ENCODE measurements at places on chromosomes 3 and 15.

- H3K4me1 ChIP-seq, result no peaks in the 10 kb centered on the region
- H3K36me3 ChIP-seq, result no peaks in the 10 kb centered on the region
- no peak for DNase-seq
- H3K27me3 ChIP-seq, result no peaks in the 10 kb centered on the region
- H3K4me3 ChIP-seq, result no peak overlapping the region
These were observed 28.7 kb upstream of the CD47 start for GRCh38 chr3:108119398-108120104.

- H3K4me3 ChIP-seq, result no peak overlapping the region
- H3K27me3 ChIP-seq, result no peaks in the 10 kb centered on the region
- no peaks in the 10 kb centered on the region for H3K4me1 ChIP-seq
- peaks cover 33% of the 10 kb centered on the region for H3K36me3 ChIP-seq
These were observed 61.8 kb downstream of the SETD2 start for GRCh38 chr3:47102081-47102600.

- no peaks in the 10 kb centered on the region for H3K4me1 ChIP-seq
- no peak overlapping the region for H3K27ac ChIP-seq
- no peaks in the 10 kb centered on the region for H3K36me3 ChIP-seq
- H3K4me3 ChIP-seq, result no peak overlapping the region
- no peak for DNase-seq
These were observed 50.6 kb upstream of the SLC7A14 start for GRCh38 chr3:170636400-170636973.

- H3K27me3 ChIP-seq, result no peaks in the 10 kb centered on the region
- no peaks in the 10 kb centered on the region for H3K36me3 ChIP-seq
- H3K4me3 ChIP-seq, result no peak overlapping the region
- no peaks in the 10 kb centered on the region for H3K4me1 ChIP-seq
- DNase-seq, result no peak
These were observed 152.5 kb upstream of the PEX5L start for GRCh38 chr3:180189310-180189648.

GRCh38 chr15:37777006-37777405 lies 157.4 kb upstream of the TMCO5A start:
- no peak for DNase-seq
- H3K4me1 ChIP-seq, result no peaks in the 10 kb centered on the region
- H3K4me3 ChIP-seq, result no peak overlapping the region
- H3K27ac ChIP-seq, result no peak overlapping the region
- H3K27me3 ChIP-seq, result no peaks in the 10 kb centered on the region

DNA sequence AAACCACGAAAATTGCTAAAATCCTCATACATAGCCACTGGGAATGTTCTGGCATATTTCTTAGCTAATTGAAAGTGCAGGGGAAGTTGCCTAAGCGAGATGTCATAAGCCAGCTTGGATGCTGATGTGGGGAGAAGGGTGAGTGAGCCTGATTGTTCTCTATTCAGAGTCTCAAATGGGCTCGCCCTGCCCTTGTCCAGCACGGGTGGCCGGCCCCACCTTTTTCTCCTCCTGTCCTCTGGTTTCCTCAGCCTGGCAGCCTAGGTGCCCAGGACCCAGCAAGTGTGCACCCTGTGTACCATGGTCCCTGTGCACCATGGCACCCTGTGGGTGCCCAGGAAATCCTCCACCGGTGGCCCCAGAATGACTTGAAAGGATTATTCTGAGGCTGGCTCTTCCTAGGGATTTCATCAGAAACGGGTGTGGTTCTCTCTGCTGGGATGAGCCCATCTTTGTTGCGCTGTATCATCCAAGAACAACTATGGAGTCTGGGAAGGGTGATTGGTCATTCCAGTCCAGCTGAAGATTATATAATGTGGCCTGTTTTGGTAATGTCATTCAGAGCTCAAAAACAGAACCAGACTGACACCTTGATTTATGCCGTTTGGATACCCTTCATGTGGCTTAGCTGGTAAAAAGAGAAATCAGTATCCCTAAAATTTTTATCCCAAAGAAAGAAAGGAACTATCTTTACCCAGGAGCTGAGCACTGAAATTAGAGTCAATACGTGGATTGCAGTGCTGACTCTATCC lies 150.8 kb upstream of the BHLHE40 start:
- no peaks in the 10 kb centered on the region for H3K36me3 ChIP-seq
- no peak overlapping the region for H3K27ac ChIP-seq
- no peak overlapping the region for H3K4me3 ChIP-seq
- no peaks in the 10 kb centered on the region for H3K27me3 ChIP-seq

DNA sequence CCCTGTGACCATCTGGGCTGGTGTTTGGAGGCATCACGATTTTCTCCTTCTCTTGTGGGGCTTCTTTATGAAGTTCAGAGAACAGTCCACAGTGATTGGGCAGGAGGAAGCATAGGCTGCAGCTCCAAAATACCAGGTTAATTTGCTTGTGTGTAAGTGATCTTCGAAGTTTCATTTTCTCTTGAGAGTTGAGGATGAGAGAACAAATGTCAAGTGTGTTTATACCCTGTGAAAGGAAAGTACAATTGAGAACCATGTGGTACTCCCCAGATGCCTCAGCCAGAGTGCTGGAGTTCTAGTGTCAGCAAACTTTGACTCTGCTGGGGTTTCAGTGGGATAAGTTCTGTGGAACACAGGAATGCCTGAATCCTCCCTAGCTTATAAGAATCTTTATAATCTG lies 357.1 kb upstream of the CFAP20DC start:
- no peak overlapping the region for H3K27ac ChIP-seq
- no peaks in the 10 kb centered on the region for H3K4me1 ChIP-seq
- H3K36me3 ChIP-seq, result no peaks in the 10 kb centered on the region
- DNase-seq, result no peak
- H3K27me3 ChIP-seq, result no peaks in the 10 kb centered on the region

- H3K4me3 ChIP-seq, result no peak overlapping the region
- no peak overlapping the region for H3K27ac ChIP-seq
- H3K27me3 ChIP-seq, result no peaks in the 10 kb centered on the region
- H3K36me3 ChIP-seq, result 0 out of 2 replicates have a peak, but pooled peaks cover 2% of the 10 kb centered on the region
These were observed 10.9 kb downstream of the ATG3 start for GRCh38 chr3:112550859-112551258.

- DNase-seq, result no peak
- no peaks in the 10 kb centered on the region for H3K36me3 ChIP-seq
- no peaks in the 10 kb centered on the region for H3K27me3 ChIP-seq
- H3K4me3 ChIP-seq, result peak overlapping the region; percentile 85
- H3K4me1 ChIP-seq, result peaks cover 7% of the 10 kb centered on the region
These were observed 395 bp downstream of the ZFAND6 start for GRCh38 chr15:80059786-80060355.

GRCh38 chr15:57245130-57245529 lies 131.2 kb upstream of the CGNL1 start:
- H3K4me1 ChIP-seq, result no peaks in the 10 kb centered on the region
- no peaks in the 10 kb centered on the region for H3K27me3 ChIP-seq
- peaks cover 32% of the 10 kb centered on the region for H3K36me3 ChIP-seq

DNA sequence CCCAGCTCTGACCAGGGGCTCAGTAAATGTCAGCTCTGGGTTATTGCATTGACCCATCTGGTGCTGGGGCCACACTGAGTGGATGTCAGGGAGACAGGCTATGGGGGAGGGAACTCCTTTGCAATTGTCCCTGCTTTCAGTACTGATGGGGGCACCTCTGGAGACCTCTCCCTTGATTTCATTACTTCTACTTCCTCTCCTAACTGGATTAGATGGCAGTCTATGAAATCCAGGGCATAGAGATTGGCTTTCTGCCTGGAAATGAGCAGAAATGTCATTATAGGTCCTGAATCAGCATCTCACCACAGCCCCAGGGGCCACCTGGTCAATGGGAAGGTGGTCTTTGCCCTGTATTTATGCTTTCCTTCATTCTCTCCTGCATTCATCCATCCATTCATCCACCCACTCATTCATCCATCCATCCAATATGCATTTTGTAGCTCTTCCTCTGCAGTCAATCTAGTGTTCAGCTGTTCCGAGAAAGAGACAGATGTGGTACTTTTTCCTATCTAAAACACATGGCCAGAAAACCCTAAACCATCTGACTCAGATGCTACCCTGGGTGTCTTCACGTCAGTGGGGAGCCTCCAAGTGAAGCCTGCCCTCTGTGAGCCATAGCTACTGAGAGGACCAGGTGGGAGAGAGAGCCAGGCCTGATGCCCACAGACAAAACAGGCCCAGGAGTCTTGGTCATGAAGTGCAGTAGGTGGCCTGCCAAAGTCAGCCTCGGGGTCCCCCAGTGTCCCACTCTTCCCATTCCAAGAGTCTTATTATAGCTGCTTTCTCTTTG lies 57.1 kb downstream of the CCDC33 start:
- peaks cover 12% of the 10 kb centered on the region for H3K4me1 ChIP-seq
- no peak overlapping the region for H3K4me3 ChIP-seq
- no peak for DNase-seq
- peaks cover 8% of the 10 kb centered on the region for H3K27me3 ChIP-seq

DNA sequence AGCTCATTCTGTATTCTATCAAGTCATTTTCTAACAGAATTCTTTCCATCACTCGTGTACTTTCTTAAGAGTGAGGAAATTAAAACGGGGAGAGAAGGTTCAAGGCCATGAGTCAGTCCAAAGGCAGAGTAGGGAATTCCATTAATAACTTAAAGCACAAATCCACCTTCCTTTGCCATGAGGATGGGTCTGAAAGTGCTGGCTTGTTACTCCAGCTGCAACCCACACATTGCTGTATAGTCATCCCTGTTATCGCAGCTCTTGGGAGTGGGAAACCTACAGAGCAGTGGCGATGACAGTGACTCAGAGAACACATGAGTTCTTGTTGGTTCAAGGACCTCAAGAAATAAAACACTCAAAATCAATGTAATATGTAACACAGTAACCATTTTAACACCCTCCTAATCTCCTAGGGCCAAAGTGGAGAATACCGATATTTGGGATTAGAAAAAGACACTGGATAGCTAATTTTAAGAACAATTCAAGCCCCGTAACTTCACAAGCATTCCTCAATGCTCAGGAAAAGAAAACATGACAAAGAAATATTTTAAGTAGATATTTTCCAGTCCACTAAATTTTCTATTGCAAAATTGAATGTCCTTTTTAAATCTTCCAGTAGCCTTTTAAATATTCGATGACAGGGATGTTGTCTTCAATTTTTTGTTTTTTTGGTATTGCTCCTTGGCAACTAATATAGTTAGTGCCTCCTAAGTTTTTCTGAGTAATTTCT lies 179.9 kb upstream of the THBS1 start:
- H3K27ac ChIP-seq, result no peak overlapping the region
- no peaks in the 10 kb centered on the region for H3K27me3 ChIP-seq

DNA sequence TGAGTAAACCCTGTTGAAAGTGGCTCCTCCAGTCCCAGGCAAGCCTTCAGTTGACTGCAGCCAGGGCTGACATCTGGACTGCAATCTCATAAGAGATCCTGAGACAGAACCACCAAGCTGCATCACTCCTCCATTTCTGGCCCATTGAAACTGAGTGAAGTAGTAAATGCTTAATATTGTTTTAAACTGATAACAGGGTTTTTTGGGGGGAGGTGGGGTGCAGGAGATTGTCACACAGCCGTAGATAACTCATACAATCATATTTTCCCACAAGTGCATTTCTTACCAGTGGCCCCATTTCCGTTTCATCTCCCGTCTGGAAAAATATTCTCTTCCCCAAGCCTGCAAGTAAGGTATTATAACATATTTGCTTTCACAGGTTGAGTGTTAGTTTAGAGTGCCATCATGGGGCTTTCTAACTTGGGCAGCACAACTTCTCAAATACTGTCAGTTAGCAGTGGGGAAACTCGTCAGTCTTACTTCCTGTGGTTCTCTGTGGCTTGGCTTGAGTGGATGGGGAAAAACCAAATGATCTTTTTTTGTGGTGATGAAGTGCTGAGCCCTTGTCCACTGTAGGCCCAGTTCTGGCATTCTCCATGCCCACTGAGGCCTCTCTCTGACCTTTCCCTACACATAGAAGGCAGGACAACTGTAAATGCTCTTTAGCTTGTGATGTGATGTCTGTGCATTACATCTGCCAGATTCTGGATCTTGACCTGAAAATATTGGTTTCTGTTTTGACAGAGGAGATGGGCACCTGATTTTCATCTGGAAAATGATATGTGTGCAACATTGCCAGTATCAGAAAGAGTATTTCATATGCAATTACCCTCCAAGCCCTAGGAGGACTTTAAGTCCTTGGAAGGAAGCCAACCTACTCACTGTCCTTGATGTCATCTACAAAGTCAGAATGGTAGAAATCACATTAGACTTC lies 90.1 kb upstream of the BHLHE40 start:
- no peaks in the 10 kb centered on the region for H3K36me3 ChIP-seq
- H3K4me1 ChIP-seq, result no peaks in the 10 kb centered on the region
- DNase-seq, result no peak

- H3K4me1 ChIP-seq, result peaks cover 5% of the 10 kb centered on the region
- no peak for DNase-seq
- H3K27ac ChIP-seq, result no peak overlapping the region
- no peak overlapping the region for H3K4me3 ChIP-seq
These were observed 8.5 kb upstream of the SYNM start for GRCh38 chr15:99096173-99096893.

DNA sequence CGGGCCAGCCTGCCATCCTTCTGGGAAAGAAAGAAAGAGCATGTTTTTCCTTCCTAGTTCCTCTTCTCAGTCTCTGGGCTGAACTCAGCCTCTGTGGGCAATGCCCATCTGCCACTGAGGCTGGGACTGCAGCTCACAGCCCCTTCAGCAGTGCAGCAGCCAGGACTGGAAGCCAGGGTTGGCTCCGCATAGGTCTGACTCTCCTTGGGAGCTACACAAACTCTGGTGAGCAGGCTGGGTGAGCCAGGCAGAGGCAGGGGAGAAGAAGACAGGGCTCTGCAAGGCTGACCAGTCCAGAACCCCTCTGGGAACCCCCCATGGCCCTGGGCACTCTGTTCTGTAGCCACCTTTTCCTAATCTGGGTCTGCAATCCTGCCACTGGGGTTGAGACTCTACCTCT lies 3.6 kb downstream of the DISP2 start:
- no peak overlapping the region for H3K4me3 ChIP-seq
- DNase-seq, result no peak
- H3K36me3 ChIP-seq, result no peaks in the 10 kb centered on the region
- no peak overlapping the region for H3K27ac ChIP-seq
- H3K4me1 ChIP-seq, result peaks cover 5% of the 10 kb centered on the region

DNA sequence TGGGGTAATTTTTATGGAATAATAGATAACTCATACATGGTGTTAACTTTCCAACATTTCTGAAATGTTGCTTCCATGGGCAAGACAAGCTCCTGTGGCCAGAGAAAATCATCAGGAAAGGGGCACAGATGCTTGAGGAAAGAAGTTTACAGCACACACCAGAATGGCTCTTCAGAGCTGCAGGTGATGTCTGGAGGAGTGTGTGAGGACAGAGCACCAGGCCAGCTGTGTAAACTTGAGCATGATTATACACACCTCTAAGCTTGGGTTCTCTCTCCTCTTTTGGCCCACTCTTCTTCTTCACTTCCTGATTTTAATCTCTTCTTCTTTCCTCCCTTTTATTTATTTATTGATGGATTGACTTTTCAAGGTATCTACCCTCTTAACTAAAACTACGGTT lies 676.0 kb downstream of the GRM7 start:
- no peaks in the 10 kb centered on the region for H3K36me3 ChIP-seq
- no peaks in the 10 kb centered on the region for H3K27me3 ChIP-seq
- H3K4me1 ChIP-seq, result no peaks in the 10 kb centered on the region
- H3K27ac ChIP-seq, result no peak overlapping the region
- H3K4me3 ChIP-seq, result no peak overlapping the region
- no peak for DNase-seq
